ENCODE measurements at places on chromosomes 3 and 15.

GRCh38 chr3:135851201-135852081 lies 114.1 kb upstream of the PPP2R3A start:
- no peak for DNase-seq

DNA sequence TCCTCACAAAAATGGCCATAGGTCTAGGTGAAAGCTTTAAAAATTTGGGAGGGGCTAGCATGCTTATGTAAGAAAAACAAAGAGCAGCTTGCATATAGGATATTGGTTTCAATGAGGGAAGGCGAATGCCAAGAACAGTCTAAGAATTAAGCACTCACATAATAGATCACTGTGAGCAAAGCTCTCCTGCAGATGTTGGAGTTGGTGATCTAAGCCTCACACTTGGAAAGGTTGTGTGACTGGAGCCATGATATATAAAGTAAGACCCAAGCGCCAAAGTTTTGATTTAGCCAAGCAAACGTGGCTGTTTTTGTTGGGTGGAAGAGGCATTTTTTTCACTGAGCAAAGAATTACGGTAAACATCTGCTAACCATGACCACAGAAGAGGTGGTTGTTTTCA lies 237.5 kb downstream of the FOXP1 start:
- no peak for DNase-seq

- DNase-seq, result peak; percentile 24
These were observed 916 bp downstream of the IL17RD start for GRCh38 chr3:57164217-57164656.

DNA sequence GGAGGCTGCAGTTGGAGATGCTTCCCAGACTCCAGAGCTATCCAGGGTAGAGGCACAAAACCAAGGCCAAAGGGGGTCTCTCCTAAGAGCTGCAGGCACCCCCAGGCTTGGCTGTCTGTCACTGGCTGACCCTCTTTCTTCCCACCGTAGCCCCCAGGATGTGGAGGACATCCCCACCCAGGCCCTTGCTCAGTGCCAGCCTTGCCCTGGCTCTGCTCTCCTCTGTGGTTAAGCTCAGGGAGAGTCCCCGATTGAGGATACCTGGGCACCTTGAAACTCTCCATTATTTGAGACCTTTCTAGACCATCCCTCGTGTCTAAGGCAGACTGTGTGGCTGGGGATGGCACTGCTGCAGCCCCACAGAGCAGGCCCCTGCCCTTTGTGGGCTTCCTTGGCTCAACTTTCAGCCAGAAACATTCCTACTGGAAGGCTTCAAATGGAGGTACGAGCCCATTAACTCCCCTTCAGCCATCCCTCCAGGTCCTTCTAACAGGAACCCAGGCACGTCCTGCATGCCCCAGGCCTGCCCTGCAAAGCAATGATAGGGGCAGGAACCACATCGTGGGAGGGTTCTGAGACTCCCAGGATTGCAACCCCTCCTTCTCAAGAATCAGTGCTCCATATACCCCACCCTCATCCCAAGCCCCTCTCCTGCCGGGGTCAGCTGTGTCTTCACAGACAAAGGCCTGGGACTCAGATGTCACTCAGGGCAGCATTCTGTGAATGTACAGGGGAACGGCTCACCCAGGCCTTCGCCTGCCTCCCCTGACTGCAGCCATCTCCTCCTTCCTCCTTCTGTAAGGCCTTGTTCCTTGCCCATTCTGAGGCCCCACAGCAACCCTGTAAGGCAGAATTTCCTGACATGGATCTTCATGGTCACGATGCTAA lies 102.9 kb upstream of the ABHD17C start:
- DNase-seq, result no peak

GRCh38 chr15:37253877-37254276 lies 153.5 kb upstream of the MEIS2 start:
- DNase-seq, result no peak

GRCh38 chr3:11130385-11130784 lies 23.9 kb upstream of the HRH1 start:
- no peak for DNase-seq

DNA sequence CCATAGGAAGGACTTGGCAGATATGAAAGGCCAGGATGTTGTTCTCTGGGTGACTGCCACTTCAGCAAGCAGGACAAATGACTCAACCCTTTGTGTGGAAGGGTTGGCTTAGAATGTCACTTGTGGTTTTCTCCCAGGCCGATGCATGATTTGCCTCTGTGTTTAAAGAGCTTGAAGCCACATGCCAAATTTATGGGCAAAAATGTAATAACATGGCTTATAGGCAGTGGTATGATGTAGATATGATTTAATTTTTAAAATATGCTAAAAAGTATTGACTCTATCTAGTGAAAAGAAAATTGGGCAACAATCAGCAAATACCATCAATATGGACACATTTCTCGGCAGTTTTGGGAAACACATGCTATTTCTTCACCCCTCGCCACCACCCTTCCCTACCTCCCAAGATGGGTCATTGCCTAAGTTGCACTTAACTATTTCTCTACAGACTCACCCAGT lies 114.6 kb downstream of the CYP19A1 start:
- DNase-seq, result no peak
